ENCODE measurements at places on chromosomes 2 and 18. TPM values are rescaled to one million over a fixed set of nuclear protein-coding genes. Genes with fewer than 3 reads are reported as not detected.

GRCh38 chr2:159832858-159833257, 34.9 kb upstream of the CD302 start:
- no peaks in the 10 kb centered on the region for H3K36me3 ChIP-seq
- H3K4me1 ChIP-seq: no peaks in the 10 kb centered on the region
- no peak overlapping the region for H3K4me3 ChIP-seq
- DNase-seq: no peak
- H3K27me3 ChIP-seq: no peaks in the 10 kb centered on the region
- H3K27ac ChIP-seq: no peak overlapping the region

DNA sequence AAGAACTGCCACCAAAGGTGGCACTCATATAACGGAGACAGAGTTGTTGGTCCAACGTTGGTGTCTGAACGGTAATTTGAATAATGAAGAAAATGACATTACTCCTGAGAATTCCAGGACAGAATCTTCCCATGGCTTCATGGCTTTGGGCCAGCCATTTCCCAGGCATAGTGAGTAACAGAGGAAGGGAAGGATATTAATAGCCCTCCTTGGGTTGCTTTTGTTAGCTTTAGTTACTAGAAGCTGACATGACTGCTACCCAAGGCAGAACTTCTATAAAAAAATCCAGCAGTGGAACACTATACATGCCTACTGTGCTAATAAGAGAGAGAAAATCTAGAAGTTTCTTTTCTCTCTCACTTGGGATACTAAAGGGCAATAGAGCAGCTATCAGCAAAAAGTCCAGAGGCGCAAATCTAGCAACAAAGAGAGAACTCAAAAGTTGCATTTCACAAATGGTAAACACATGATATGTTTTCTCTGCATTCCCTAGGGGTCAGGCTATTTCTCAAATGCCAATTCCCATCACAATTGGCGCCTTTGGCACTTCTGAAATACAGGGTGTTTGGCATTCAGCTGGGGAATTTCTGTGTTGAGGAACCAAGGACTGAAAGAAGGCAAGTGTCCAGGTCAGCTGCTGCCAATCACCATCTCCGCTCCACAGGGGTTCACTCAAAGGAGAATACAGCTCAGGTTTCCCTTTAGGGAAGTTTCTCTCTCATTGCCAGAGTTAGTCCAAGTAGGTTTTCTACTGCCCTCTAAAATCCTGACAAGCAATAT, 160.8 kb upstream of the KYNU start:
- no peaks in the 10 kb centered on the region for H3K36me3 ChIP-seq
- no peak overlapping the region for H3K4me3 ChIP-seq
- H3K27me3 ChIP-seq: no peaks in the 10 kb centered on the region
- DNase-seq: no peak
- no peak overlapping the region for H3K27ac ChIP-seq
- H3K4me1 ChIP-seq: no peaks in the 10 kb centered on the region

DNA sequence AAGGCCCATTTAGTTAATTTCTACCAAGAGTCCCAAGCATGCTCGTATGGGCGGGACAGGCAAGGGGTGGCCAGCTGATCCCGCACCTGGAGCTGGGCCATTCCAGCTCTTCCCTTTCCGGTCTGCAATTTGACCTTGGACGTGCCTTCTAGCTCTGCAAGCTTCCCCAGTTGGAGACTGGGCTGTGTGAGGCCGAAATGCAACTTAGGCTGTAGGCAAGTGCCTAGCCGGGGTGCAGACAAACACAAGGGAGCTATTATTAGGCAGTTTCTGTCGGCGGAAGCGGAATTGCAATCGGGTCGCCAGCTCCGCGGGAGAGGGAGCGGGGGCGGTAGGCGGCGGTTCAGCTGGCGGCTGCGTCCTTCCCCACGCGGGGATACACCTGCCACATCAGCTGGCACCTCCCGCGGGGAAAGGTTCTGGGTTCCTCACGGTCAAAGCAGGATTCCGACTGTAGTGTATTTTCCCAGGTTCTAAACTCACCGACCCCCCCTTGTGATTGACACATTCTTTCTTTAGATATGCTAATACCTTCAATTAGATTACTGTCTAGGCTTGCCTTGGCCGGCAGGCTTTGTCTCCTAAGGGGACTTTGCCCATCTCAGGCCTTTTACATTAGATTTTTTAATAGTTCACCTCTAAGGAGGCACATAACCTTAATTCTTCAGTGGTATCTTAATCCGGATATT, 17.1 kb upstream of the ZNF532 start:
- no peaks in the 10 kb centered on the region for H3K27me3 ChIP-seq
- peak overlapping the region; percentile 57 for H3K27ac ChIP-seq
- peak overlapping the region; percentile 55 for H3K4me3 ChIP-seq
- peaks cover 30% of the 10 kb centered on the region for H3K4me1 ChIP-seq

GRCh38 chr2:218872645-218873358, 7.8 kb upstream of the WNT10A start:
- DNase-seq: no peak
- H3K27me3 ChIP-seq: no peaks in the 10 kb centered on the region
- peak overlapping the region; percentile 34 for H3K4me3 ChIP-seq
- no peaks in the 10 kb centered on the region for H3K4me1 ChIP-seq
- no peaks in the 10 kb centered on the region for H3K36me3 ChIP-seq

DNA sequence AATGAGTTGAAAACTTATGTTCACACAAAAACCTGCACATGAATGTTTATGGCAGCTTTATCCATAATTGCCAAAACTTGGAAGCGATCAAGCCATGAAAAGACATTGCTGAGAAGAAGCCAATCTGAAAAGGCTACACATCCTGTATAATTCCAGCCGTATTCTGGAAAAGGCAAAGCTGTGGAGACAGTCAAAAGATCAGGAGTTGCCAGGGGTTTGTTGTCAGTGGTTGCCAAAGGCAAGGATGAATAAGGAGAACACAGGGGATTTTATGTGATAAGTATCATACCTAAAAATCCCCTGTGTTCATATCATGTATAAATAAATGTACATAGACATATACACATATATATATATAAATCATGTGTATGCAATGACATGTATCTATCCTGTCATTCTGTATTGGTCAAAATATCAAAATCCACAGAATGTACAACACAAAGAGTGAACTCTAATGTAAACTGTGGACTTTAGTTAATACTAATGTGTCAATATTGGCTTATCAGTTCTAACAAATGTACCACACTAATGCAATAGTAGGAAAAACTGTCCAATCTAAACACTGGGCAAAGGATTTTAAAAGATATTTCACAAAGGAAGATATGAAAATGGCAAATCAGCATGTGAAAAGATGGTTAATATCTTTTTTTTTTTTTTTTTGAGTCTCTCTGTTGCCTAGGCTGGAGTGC, 75.8 kb downstream of the PTRHD1 start:
- no peaks in the 10 kb centered on the region for H3K27me3 ChIP-seq
- no peak for DNase-seq
- no peak overlapping the region for H3K4me3 ChIP-seq
- H3K36me3 ChIP-seq: no peaks in the 10 kb centered on the region
- no peak overlapping the region for H3K27ac ChIP-seq
- H3K4me1 ChIP-seq: peaks cover 19% of the 10 kb centered on the region

DNA sequence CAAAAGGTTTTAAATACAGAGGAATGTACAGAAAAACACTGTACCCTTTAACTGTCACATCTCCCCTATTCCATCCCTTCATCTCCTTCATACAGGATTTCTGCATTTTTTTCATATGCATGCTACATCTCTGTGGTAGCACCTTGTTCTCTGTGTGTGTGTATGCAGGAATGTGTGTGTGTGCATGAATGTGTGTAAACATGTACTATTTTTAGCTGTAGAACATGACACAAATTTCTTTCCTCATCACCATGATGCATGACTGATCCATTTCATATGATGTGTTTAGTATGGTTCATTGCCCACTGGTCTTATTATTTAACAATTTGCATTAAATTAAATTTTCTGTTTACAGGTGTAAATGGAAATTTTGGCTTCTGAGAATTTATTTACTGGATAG, 21.5 kb upstream of the ZEB2 start:
- no peak for DNase-seq
- no peaks in the 10 kb centered on the region for H3K4me1 ChIP-seq
- H3K4me3 ChIP-seq: no peak overlapping the region
- H3K27ac ChIP-seq: no peak overlapping the region
- H3K36me3 ChIP-seq: no peaks in the 10 kb centered on the region

DNA sequence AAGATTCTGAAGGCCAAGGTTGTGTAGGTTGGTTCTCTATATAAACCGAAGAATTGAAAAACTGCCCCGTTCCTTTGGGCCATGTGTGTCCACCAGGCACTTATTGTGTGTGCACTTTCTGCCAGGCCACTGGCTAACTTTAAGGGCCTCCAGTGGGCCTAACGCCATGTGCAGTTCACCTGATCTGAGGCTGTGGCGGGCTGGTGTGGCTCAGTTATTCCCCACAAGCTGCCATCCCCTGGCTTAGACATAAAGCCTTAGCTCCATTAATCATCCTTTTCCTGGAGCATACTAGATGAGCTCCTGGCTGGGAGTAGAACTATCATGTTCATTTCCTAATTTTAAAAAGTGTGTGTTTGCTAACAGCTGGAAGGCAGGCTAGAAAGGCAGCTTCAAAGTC, 304.1 kb upstream of the TNP1 start:
- DNase-seq: peak; percentile 80
- H3K27me3 ChIP-seq: no peaks in the 10 kb centered on the region
- H3K27ac ChIP-seq: peak overlapping the region; percentile 71
- H3K36me3 ChIP-seq: no peaks in the 10 kb centered on the region

GRCh38 chr2:238281826-238282480, 6.5 kb downstream of the PER2 start:
- no peaks in the 10 kb centered on the region for H3K27me3 ChIP-seq
- H3K27ac ChIP-seq: no peak overlapping the region
- no peak overlapping the region for H3K4me3 ChIP-seq

- no peaks in the 10 kb centered on the region for H3K4me1 ChIP-seq
- no peaks in the 10 kb centered on the region for H3K27me3 ChIP-seq
These were observed 130.4 kb upstream of the DSEL start for GRCh38 chr18:67646890-67647289.

- H3K4me3 ChIP-seq: no peak overlapping the region
- no peaks in the 10 kb centered on the region for H3K36me3 ChIP-seq
- no peak for DNase-seq
- no peaks in the 10 kb centered on the region for H3K4me1 ChIP-seq
These were observed 1.7 kb downstream of the IL1RL1 start for GRCh38 chr2:102313025-102313424.

- H3K36me3 ChIP-seq: no peaks in the 10 kb centered on the region
- H3K4me3 ChIP-seq: no peak overlapping the region
- DNase-seq: no peak
- no peaks in the 10 kb centered on the region for H3K27me3 ChIP-seq
These were observed 73.1 kb upstream of the MAP4K3 start for GRCh38 chr2:39510140-39510539.

- H3K4me1 ChIP-seq: no peaks in the 10 kb centered on the region
- H3K27ac ChIP-seq: no peak overlapping the region
- H3K4me3 ChIP-seq: no peak overlapping the region
- no peaks in the 10 kb centered on the region for H3K36me3 ChIP-seq
These were observed 145.5 kb upstream of the CTAGE1 start for GRCh38 chr18:22563164-22563583.

The CPO gene
- total RNA-seq: 0.34 TPM

The MPV17 gene
- 15.3 TPM for total RNA-seq

The DGKD gene
- total RNA-seq: 314 TPM

The PLGLB1 gene
- total RNA-seq: 2.2 TPM

The CCDC121 gene
- 2.5 TPM for total RNA-seq

The PJVK gene
- total RNA-seq: 1.5 TPM

The UCN gene
- total RNA-seq: 0.46 TPM

The TTN gene
- 6,407 TPM for total RNA-seq

Data from psoas muscle (tissue), 8 donors.